ENCODE measurements at places on chromosomes 2 and 18.

DNA sequence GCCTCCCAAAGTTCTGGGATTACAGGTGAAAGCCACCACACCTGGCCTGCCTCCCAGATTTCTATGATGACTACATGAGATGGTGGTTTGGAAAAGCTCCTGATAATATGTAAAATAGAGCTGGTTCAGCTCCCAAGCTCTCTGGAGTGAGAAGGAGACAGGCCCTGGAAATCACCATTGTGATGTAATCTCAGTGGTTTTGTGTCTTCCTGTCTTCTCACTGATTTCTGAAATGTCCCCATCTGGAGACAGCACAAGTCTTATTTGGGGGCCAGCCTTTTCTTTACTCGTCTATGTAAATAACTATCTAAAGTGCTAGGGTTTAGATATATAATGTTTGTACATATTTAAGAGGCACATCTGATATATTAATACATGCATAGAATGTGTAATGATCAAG lies 64.0 kb downstream of the CCNT2 start:
- DNase-seq = no peak

- no peak for DNase-seq
Observed at GRCh38 chr2:41544709-41545108, 503.1 kb upstream of the PKDCC start.

DNA sequence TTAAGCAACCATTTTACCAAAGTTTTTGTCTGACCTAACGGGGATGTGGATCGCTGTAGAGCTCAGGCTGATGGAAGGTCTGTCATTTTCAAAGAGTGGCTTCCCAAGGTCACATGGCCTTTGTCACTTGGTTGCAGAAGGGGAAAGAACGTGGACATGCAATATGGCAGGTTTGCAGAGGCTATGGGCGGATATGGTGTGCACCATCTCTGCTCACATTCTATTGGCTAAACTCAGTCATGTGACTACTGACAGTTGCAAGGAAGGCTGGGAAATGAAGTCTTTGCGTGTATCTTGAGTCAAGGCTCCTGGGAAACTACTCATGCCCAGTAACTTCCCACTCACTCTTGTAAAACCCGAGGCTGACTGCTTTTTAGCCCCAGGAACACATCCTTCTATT lies 96.8 kb downstream of the ST6GAL2 start:
- DNase-seq = no peak

GRCh38 chr2:223477318-223477717 lies 124.8 kb downstream of the SCG2 start:
- DNase-seq = no peak

DNA sequence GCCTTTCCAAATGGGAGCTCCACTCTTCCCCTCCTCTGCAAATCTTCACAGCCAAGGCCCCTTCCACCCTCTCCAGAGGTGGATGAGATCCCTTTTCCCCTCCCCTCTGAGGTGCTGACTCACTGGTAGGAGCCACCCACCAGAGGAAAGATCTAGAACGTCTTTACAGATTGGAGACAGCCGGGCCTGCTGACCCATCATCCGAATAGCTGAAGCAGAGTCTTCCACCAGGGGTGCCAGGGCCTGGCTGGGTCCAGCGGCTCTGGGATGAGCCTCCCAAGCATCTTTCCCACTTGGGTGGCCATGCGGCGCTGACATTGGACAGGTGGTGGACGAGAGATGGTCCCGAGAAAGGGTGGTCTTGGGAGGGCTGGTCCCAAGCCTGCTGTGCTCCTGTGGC lies 9.0 kb downstream of the ERFE start:
- no peak for DNase-seq

DNA sequence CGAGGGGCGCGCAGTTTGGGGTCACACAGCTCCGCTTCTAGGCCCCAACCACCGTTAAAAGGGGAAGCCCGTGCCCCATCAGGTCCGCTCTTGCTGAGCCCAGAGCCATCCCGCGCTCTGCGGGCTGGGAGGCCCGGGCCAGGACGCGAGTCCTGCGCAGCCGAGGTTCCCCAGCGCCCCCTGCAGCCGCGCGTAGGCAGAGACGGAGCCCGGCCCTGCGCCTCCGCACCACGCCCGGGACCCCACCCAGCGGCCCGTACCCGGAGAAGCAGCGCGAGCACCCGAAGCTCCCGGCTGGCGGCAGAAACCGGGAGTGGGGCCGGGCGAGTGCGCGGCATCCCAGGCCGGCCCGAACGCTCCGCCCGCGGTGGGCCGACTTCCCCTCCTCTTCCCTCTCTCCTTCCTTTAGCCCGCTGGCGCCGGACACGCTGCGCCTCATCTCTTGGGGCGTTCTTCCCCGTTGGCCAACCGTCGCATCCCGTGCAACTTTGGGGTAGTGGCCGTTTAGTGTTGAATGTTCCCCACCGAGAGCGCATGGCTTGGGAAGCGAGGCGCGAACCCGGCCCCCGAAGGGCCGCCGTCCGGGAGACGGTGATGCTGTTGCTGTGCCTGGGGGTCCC lies at the start of gene ITGA4:
TSS of gene ITGA4 (plus strand) at position 266 of the 620 bp plus-strand sequence. CDS start at position 535, 269 bp downstream.
- peak; percentile 90 for DNase-seq

GRCh38 chr2:75166491-75166890 lies 32.8 kb downstream of the TACR1 start:
- DNase-seq = no peak

DNA sequence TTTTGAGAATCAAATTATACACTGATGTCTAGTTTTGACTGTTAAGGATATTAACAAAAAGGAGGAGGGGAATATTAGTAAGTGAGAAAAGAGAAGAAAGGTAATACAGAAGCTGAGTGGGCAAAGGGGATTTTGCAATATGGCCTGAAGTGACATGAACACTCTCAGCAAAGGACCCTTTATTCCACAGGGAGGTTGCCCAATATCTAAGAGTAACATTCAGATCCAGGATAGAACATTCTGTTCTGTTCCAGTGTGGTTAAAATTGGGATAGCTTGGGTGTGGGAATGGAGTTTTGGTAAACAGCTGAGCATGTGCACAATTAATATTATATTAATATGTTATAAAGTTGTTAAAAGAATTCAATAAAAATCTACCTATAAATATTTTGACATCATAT lies 120.1 kb downstream of the ZNF385B start:
- DNase-seq = no peak

DNA sequence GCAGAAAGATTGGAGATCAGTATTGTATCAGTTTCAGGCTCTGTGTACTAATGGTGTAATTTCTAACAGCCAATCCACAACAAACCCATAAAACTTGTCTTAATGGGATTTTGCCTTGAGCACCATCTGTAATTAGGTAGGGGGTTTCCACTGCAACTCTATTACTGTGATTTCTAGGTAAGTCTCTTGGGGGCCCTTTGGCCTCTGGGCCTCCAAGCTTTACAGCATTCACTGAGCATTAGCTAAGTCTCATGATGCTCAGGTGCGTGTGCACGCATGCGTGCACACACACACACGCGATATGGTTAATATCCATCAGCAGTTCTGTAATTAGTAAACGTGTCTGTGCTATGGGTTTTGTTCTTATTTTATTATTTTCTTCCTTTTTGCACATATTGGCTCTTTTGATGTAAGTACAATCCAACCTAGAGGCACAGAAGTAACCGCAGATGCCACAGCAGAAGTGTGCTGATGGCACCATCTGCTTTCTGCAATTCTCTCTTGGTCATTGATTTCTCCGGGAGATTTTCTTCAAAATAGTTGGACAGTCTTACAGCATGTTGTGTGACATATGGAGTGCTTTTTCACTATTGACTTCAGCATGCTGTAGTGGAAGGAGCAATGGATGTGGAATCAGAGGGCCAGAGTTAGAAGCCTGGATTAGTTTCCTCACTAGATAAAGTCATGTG lies 592.0 kb downstream of the LRRTM4 start:
- DNase-seq = no peak

- DNase-seq = no peak
Observed at GRCh38 chr2:219444566-219445091, 10.0 kb downstream of the SPEG start.

DNA sequence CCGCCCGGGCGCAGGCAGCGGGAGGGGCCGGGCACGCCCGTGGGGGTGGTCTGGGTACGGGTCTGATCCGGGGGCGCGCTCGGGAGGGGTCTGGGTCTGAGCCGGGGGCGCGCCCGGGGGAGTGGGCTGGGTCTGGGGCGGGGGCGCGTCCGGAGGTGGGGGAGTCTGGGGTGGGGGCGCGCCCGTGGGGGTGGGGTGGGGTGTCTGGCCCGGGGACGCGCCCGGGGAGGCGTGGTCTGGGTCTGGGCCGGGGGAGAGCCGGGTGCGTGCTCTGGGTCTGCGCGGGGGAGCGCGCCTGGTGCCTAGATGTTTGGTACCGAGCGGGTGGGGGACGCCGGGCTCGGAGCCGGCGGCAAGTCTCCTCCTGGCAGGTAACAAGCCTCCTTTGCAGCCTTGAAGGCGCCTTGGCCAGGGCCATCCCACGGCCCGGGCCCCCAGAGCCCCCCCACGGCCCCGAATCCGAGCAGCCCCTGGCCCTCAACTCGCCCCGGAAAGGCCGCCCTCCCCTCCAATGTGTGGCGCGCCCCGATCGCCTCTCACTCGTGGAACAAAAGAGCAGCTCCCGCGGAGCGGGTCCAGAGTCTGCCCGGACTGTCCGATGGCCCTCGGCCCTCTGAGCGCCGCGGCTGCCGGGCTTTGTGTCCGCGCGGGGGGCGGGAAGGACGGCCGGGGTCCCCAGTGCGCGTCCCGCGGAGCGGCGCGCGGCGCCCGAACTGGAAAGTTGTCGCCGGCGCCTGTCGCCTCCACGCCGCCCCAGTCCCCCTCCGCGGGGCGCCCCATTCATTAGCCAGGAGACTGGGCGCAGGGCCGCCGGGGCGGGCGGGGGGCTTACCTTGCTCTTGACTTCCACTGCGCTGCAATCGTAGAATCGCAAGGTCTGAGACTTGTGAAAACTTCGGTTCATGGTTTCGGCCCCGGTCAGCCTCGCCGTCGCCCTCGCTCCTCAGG lies 595 bp downstream of the PARD6G start:
- no peak for DNase-seq

DNA sequence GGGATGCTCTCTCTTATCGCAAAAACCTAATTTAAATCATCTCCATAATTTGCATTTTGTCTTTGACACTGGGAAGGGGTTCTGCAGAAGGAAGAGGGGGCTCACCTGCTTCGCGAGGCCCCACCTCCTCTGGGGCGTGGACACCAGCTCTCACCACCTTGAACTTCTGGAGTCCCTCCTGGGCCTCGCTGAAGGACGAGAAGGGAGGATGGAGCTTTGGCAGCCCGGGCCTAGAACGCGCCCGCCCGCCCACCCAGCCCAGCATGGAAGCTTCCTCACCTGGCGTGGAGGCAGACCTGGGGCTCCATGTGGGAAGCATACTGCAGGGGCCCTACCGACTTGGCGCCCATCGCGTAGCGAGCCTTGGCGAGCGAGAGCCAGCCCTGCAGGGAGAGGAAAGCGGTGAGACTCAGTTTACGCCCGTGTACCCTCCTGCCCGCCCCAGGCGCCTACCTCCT lies 1.1 kb upstream of the IMP4 start:
- DNase-seq = peak; percentile 51

GRCh38 chr2:229249536-229249935 lies 21.6 kb downstream of the PID1 start:
- no peak for DNase-seq

GRCh38 chr18:35197296-35197695 lies 43.5 kb upstream of the ZNF397 start:
- DNase-seq = no peak

- no peak for DNase-seq
Observed at GRCh38 chr2:48578313-48578712, 39.3 kb upstream of the GTF2A1L start.

DNA sequence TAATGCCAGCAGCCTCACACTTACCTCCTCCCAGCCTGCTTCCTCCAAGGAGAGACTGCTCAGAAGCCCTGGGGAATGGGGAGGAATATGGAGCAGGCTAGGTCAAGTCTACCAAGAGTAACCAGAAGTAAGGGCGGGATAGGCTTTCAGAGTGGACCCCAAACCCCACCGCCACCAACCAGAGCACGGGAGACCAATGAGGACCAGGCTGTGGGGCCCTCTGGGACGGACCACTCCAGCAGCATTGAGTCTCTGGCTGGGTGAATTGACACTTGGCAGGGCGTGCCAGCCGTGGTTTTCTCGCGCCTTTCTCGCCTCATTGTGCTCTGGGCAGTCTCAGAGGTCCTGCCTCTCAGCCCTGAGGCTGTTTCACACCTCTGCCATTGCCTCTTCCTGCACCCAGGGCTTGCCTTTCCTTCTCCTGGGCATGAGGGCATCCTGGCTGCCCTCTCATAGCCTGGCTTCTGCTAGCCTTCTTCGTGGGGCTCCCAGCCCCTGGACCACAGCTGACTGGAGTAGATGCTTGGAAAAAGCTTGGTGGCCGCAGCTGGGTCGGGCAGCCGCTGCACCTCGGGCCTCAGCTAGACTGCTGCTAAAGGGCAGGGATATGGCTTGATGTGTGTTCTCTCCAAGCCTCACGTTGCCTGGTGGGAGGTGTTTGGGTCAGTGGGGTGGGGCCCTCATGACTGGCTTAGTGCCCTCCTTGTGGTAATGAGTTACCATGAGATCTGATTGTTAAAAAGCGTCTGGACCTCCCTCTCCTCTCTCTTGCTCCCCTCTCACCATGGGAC lies 40.5 kb upstream of the HS6ST1 start:
- DNase-seq = no peak

GRCh38 chr18:5891184-5891853 lies 4.0 kb downstream of the TMEM200C start:
- no peak for DNase-seq

DNA sequence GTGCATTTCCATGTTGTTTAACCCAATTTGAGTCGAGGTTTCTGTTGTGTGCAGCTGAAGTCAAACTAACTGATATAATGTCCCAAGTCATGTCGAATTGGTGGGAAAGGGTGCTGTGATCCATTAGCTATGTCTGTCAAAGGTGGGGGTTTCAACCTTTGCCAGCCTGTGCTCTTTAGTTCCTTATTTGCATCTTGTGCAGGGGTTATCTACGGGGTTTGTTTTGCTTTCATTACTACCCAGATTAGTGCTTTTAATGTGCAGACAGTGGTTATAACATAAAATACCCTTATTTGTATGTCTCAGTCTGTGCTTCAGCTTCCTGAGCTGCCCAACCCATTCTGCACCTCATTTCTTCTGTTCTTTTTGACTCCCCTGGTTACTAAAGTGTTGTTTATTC lies 271.9 kb upstream of the CXCR4 start:
- DNase-seq = no peak

- no peak for DNase-seq
Observed at GRCh38 chr2:99938250-99938649, 204.1 kb downstream of the AFF3 start.

DNA sequence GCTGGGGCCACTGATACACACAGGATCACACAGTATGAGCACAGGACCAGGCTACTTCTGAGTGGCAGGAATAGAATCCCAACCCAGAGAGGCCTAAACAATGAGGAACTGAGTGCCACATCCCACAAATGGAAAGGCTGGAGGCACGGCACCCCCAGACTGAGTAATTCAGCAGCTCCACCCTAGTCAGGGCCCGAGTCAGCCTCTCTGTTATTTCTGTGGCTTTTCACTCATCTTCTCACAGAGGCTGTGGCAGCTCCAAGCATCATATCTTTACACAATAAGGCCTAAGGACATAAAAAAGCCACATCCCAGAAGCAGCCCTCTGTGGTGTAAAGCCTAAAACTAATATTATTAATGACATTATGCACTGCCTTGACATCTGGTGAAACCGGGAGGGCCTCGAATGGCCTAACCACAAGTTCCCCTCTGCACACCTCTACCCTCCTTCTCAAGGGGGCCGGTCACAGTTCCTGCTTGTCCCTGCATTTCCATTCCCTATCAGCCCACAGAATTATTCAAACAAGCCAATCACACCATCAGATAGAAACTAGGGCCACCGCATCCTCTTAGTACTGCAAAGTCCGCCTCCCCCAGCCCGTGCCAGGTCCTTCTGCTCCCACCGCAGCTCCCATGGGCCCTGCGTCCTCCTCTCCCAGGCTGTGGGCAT lies 12.5 kb upstream of the MAL start:
- peak; percentile 19 for DNase-seq

- DNase-seq = no peak
Observed at GRCh38 chr2:38775097-38775920, 2.7 kb upstream of the GEMIN6 start.
